Activated gamma-delta T cell treated with Interleukin-2 at 50 U/mL for 16 hours (primary cell): ENCODE measurements at places on chromosomes 13 and 19.
A peak's percentile ranks its signal among the peaks of the same experiment; 100 is the strongest.

GRCh38 chr13:45297456-45298205, 43.4 kb downstream of the TPT1 start:
- DNase-seq: no peak

- DNase-seq: no peak
Measured at GRCh38 chr19:40689339-40690049, 957 bp downstream of the NUMBL start.

- no peak for DNase-seq
Measured at GRCh38 chr13:36555151-36555986, 118.5 kb upstream of the SERTM1 start.

- DNase-seq: peak; percentile 5
Measured at GRCh38 chr19:29293736-29294342, 80.9 kb upstream of the UQCRFS1 start.

DNA sequence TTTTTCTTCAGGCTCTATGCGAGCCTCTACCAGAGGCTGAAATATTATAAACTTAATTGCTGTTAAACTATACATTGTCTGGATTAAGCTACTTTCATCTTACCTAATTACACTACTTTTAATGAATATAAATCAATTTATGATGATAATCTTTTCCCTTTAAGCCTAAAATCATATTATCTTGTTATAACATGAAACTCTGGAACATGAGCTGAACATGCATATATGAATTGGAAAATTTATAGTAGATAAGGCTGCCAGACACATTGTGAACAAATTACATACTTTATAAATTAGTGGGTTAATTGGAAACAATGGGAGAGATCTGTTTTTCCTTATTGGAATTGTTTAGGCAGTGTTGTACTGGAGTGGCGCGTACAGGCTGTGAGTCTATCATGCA, 45.3 kb upstream of the ZDHHC20 start:
- no peak for DNase-seq

DNA sequence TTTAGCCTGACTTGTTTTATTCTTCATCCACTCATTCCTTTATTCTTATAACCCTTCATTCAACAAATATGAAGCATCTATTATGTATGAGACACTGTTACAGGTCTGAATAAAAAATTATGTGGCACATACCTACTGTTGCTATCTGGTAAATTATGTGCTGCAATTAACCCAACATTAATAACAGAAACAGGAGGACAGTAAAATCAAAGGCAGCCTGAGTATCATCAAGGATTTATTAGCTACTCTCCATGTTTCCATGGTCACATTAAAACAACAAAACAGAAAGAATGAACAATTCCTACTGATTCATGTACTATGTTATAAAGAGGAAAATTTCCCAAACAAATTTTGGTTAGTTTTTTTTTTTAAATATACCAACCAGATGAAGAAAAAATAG, 43.9 kb downstream of the RAP2A start:
- no peak for DNase-seq

DNA sequence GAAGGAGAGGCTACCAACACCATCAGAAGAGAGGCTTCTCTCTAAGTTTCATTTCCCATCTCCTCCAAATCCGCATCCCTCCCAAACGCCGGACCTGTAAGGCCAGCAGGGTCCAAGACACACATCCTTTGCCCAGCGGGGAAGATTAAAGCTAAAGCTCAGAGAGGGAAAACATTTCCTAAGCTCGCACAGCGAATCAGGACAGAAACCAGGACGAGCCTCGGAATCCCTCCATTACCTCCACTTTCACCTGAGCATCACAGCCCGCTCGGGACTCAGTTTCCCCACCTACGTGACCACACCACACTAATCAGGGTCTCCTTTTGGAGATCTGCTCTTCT, 711 bp upstream of the FOSB start:
- no peak for DNase-seq

GRCh38 chr19:30923096-30923495, 426.1 kb downstream of the TSHZ3 start:
- DNase-seq: no peak

DNA sequence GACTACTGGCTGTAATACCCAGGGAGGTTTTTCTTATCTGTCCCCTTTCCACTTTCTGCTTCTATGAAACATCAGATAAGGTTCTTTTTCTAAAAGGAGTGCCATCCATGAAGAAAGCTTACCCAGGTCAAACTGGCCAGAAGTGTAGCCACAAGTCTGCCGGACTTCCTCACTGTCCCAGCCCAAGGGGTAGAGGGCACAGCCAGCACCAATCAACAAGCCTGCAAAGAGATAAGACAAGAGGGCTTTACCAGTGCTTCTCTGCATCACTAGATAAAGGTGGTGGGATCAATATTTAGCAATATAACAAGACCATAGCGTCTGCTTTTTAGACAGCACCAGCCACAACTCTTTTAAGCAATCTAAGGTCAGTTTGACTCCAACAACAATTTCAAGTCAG, 224.7 kb downstream of the LHFPL6 start:
- no peak for DNase-seq

DNA sequence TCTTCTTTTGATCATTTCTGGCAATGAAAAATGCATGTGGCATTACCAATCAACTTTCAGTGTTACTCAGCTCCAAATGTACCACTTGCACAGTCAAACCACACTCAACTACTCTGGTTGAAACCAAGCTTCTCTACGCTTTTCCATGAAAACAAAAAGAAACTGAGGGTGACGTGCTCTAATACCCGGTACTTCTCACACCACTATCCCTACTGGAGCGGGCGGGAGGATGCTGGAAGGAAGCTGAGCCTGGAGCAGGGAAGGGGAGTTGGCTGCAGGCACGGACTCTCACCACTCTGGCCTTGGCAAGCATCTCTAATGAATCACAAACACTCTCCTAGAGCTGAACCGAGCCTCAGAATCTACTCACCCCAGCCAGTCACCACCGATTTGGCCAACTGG, 48.2 kb downstream of the STK24 start:
- DNase-seq: no peak

GRCh38 chr19:8352134-8352827, 9.2 kb upstream of the KANK3 start:
- DNase-seq: no peak

GRCh38 chr19:1400281-1401137, 833 bp downstream of the GAMT start:
- DNase-seq: no peak

GRCh38 chr13:56735537-56735942, 405.2 kb upstream of the PRR20A start:
- DNase-seq: no peak

DNA sequence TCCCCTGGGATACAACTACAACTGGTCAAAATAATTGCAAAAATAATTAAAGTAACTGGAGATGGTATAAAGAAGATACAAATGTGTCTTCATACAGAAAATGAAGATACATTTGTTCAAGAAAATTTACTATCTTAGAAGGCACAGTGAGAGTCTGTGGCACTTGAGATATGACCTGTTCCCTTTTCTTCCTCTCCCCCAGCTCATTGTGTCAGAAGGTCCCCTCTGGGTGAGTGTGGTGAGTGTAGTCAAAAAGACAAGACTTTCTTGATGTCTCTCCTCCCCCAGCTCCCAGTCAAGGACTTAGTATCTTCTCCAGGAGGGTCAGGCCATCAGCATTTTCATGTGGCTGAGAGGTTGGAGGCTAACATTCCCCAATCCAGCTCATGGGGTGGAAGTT, 51.7 kb downstream of the EDNRB start:
- DNase-seq: no peak

DNA sequence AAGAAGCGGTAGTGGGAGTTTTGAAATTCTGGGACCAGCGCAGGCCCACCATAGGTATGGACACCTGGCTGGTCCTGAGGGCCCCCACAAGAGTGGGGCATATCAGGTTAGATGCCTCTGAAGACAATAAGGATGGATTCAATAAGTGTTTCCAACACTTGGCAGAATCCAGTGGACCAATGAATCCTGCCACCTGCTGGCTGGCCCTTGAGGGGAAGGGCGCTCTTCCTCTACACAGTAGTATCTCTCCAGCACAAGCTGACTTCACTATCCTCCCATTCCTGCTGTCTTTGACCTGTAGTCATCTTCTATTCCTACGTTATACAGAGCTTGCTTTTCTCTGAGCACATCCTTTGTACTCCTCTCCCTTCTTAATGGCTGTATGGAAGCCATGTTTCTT, 199.7 kb upstream of the TSHZ3 start:
- no peak for DNase-seq

- DNase-seq: no peak
Measured at GRCh38 chr19:2428321-2428690, 920 bp upstream of the TIMM13 start.

DNA sequence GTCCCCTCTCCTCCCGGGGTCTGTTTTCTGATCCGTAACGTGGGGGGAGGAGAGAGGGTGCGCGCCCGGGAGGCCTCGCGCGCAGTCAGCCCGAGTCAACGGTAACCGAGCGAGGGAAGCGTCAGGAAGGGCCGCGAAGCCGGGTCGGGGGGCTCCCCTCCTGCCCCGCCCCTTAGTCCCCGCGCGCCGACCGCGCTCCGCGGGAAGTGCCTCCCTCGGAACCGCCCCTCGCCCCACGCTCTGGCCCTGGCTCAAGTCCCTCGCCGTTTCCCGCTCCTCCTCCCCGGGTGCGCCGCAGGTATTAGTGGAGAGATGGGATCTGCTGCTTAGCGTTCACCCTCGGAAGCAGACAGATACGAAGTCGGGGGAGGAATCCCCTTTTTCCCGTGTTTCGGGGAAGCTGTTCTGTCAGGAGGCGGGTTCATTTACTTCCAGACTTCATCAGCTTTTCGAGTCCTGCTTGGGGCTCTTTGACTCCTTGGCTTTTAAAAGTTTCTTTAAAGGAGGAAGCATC, 770 bp downstream of the HNRNPM start:
- peak; percentile 31 for DNase-seq

DNA sequence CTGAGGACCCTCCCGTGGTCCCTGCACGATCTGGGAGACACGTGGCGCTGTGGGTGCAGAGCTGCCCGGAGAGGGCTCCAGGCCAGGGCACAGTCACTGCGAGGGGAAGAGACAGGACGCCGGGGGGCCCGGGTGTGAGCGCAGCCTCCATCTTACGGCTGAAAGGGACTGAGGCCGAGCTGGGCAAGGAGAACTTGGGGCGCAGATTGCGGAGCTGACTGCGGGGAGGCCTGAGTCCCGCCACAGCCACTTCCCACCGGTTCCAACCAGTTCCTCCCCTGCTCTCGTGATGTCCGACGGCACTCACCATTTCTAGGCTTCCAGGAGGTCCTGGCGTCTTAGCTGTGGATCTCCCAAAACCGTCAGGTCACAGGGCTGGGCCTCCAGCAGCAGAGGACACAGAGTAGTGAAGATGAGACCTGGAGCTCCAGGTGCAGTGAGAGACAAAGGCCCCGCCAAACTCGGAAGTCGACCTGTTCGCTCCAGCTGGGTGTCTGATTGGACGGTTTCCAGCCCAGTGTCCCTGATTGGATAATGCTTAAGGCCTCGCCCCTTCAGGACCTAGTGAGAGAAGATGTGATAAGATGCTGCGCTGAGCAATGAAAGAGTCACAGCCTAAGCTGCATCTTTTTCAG, 4.8 kb upstream of the ZNF253 start:
- DNase-seq: peak; percentile 54

GRCh38 chr19:42024622-42025111, 30.6 kb upstream of the ATP1A3 start:
- DNase-seq: no peak

GRCh38 chr19:1952635-1953034, 11.7 kb downstream of the CSNK1G2 start:
- DNase-seq: no peak

DNA sequence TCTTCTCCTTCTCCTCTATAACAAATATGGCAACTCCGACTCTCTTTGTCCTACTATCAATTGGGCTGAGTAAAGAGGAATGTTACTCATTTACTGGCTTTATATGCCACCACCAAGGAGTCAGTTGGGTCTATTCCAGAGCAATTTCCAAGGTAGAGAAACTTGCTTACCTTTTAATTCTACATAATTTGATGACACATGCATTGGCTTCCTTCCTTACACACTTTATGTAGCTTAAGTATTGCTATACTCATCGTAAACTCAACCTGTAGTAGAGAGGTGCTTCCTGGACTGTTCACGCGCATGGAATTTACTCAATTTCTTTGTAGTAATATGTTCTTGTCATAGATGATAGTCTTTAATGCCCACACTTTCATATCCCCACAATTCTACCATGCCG, 160.7 kb downstream of the LMO7 start:
- DNase-seq: no peak

- no peak for DNase-seq
Measured at GRCh38 chr13:20547479-20547908, 19.5 kb upstream of the IFT88 start.

- no peak for DNase-seq
Measured at GRCh38 chr19:58385891-58386575, 1.0 kb upstream of the RPS5 start.

- no peak for DNase-seq
Measured at GRCh38 chr19:55101261-55101660, 16.2 kb downstream of the PPP1R12C start.

- DNase-seq: no peak
Measured at GRCh38 chr13:39586151-39586550, 16.8 kb downstream of the LHFPL6 start.

GRCh38 chr13:43838909-43839308, 40.6 kb downstream of the CCDC122 start:
- no peak for DNase-seq

DNA sequence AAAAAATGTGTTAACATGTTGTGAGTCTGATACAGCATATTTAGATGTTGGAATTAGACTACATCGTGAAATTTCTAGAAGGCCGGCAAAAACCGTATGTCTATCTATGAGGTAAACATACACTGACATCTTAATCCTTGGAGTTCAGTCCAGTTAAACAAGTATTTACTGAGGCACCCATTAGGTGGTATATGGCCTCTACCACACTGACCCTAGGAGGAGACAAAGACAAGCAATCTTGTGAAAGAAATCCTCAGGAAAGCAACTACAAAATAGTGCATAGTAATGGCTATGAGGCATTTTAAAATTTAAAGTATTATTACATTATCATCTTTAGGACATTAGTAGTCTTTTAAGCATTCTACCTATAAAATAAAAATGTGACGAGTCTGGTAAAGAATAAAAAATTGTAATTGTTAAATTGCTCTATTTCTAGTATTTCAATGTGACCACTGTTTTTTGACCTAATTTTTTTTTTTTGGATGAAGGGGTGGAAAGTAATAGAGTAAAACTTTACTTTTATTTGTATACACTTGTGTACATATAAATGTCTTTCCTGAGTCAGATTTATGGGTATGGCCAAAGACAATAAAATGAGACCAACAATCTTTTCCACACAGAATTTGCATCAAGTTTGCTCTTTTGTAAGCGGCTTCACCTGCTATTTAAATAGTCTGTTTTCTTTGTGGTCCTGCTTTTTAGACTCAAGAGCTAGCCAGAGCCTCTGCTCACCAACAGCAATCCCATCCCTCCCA, 50.5 kb downstream of the KATNAL1 start:
- no peak for DNase-seq

GRCh38 chr19:18251587-18252369, 22.5 kb downstream of the IQCN start:
- peak; percentile 82 for DNase-seq

- DNase-seq: no peak
Measured at GRCh38 chr13:48641404-48641803, 12.3 kb upstream of the CYSLTR2 start.

DNA sequence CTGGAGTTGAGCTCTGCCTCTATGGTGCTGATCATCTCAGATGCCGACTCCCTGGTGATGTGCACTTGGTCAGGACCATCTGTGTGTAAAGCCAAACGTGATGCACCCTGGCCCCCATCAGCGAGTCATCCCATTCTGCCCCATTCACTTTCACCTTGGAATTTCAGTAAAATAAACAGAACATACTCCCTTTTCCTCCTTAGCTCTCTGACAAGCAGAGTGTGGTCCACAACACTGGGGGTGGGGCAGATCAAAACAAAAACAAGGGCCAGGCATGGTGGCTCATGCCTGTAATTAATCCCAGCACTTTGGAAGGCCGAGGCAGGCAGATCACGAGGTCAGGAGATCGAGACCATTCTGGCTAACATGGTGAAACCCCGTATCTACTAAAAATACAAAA, 12.3 kb downstream of the CEACAM20 start:
- DNase-seq: no peak
